ENCODE measurements at places on chromosomes 11 and 22. TPM values are rescaled to one million over a fixed set of nuclear protein-coding genes. Genes with fewer than 3 reads are reported as not detected.

Gene PAMR1
- 15.2 TPM for total RNA-seq

Gene RBMXL2
- total RNA-seq, result not detected

GRCh38 chr22:44335903-44336803, 23.4 kb upstream of the SHISAL1 start:
- DNase-seq, result no peak

Gene RAG2
- not detected for total RNA-seq

- DNase-seq, result no peak
These were observed 6.1 kb downstream of the UCP3 start for GRCh38 chr11:74002832-74003231.

DNA sequence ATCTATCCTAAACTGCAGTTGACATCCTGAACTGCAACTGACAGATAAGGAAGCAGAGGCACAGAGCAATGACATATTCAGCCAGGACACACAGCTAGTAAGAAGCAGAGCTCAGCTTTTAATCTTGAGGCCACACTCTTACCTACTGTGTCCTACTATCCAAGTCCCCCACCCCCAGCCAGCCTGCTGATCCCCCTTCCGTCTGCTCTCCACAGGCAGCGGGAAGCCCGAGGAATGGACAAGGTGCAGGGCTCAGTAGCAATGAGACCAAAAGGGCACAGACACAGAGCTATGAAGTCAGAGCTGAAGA, 4.3 kb downstream of the POLR3H start:
- DNase-seq, result no peak

Data from posterior vena cava (tissue), 2 donors.